Esophagus mucosa (tissue), 1 donor: ENCODE measurements at places on chromosomes 16 and 17.
A peak's percentile ranks its signal among the peaks of the same experiment; 100 is the strongest.

GRCh38 chr16:49414671-49415070 lies 41.1 kb downstream of the C16orf78 start:
- no peak for ATAC-seq

GRCh38 chr17:45277216-45277849 lies 15.4 kb upstream of the SPATA32 start:
- peak; percentile 71 for ATAC-seq

- no peak for ATAC-seq
Observed at GRCh38 chr17:76017481-76018339, 9.4 kb downstream of the EVPL start.

GRCh38 chr16:53518550-53519416 lies 15.8 kb upstream of the AKTIP start:
- peak; percentile 77 for ATAC-seq

GRCh38 chr16:85234310-85235204 lies 122.3 kb upstream of the CIBAR2 start:
- ATAC-seq: peak; percentile 13

DNA sequence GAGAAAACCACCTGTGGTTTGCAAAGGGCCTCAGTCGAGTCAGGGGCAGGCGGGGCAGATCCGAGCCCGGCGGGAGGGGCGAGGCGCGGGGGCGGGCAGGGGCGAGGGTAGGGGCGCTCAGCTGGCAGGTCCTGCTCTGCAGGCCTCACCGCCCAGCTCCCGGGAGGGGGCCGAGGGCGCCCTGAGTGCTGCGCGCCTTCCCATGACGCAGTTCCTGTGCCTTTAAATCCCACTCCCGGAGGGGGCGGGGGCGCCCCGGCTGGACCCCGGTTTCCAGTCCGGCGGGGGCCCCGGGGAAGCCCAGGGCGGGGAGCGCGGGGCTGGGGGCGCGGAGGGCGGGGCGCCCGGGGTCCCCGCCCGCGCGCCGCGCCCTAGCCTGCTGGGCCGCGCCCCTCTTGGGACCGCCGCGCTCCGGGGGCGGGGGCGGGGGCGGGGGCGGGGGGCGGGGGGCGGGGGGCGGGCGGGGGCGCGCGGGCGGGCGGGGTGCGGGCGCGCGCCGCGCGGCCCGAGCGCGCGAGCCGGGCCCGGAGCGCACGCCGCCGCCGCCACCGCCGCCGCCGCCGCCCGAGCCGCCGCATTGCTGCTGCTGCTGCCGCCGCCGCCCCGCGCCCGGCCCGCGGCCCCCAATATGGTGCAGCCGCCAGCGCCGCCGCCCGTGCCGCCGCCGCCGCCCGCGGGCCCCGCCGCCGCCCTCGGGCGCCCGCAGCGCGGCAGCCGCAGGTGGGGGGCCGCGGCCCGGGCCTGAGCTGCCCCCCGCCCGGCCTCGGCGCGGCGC lies at the start of gene JPH3:
JPH3 (plus strand) TSS at position 508 of the 775 bp plus-strand sequence. CDS start 639 bp downstream, outside the sequence.
- ATAC-seq: no peak

DNA sequence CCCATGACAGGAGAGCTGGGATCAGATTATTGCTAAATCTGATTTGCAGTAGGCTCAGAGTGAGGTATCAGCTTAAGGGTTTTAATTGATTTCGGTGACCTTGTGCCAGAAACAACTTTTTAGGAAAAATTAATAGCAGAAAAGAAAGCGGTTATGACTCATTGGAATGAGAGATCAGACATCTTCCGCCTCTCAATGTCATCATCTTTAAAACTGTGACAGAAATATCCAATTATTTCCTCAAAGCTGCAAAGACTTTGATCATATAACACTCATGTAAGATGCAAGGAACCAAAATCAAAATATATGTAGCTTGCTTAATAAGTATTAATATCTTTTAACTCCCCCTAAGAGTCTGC lies 190.1 kb upstream of the FOXF1 start:
- ATAC-seq: no peak

GRCh38 chr17:28115046-28115445 lies 72.6 kb downstream of the NLK start:
- no peak for ATAC-seq

DNA sequence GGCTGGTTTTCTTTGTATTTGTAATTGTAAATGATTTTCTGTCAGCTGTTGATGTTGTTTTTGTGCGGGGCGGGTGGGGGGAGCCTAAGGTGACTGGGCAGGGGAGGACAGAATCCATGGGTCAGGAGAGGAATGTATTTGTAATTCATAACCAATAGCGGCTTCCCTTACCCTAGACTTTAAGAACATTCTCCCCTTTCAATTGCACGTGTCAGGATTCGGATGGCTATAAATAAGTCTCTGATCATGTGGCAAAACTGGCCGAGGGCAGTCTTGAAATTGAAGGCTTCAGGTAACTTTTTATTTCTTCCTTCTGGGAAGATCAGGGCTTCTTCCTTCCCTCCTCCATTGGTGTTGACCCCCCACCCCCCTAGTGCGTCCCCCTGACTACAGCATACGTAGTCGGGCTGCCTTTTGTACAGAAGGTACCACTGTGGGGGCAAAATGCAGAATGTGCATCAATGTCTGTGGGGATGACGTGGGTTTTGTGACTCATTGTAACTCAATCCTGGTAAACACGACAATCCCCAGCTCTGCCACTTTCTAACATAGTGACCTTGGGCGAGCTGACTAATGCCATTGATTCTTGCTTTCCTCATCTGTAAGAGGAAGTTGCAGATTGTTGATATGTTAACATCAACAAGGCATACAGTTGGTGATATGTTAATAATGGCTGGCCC lies 16.2 kb downstream of the MARCHF10 start:
- peak; percentile 74 for ATAC-seq

- ATAC-seq: peak; percentile 21
Observed at GRCh38 chr16:4800290-4801041, 2.0 kb downstream of the ROGDI start.

DNA sequence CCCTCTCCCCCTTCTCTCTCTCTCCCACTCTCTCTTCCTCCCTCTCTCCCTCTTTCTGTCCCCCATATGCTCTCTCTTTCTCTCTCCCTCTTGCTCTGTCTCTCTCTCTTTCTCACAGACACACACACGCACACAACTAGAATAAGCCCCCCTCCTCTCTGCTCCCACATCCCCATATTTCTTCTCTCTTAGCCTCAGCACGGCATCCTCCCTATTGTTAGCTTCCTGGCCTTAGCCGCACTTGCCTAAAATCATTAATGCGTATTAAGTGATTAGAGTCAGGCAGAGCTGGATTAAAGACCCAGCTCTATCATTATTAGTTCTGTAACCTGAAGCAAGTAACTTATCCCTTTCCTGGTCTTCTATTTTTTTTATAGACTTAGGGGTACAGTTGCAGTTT lies 319.0 kb upstream of the C16orf82 start:
- ATAC-seq: no peak

DNA sequence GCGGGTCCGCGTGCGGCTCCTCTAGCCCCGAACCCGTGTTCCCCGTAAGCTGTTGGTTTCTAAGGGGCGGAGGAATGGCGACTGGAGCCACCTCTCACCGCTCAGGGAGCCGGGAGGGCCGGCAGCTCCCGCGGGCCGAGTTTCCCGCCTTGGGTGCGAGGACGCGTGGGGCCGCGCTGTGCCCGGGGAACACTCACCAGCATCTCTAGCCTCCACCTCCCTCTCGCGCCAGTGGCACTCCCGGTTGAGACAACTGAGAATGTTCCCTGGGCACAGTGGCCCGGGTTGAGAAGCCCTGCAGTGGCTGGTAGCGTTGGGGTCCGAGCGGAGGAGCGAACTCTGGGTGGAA lies 560 bp downstream of the TELO2 start:
- peak; percentile 29 for ATAC-seq

GRCh38 chr16:89361751-89362539 lies 128.4 kb downstream of the ANKRD11 start:
- peak; percentile 38 for ATAC-seq

DNA sequence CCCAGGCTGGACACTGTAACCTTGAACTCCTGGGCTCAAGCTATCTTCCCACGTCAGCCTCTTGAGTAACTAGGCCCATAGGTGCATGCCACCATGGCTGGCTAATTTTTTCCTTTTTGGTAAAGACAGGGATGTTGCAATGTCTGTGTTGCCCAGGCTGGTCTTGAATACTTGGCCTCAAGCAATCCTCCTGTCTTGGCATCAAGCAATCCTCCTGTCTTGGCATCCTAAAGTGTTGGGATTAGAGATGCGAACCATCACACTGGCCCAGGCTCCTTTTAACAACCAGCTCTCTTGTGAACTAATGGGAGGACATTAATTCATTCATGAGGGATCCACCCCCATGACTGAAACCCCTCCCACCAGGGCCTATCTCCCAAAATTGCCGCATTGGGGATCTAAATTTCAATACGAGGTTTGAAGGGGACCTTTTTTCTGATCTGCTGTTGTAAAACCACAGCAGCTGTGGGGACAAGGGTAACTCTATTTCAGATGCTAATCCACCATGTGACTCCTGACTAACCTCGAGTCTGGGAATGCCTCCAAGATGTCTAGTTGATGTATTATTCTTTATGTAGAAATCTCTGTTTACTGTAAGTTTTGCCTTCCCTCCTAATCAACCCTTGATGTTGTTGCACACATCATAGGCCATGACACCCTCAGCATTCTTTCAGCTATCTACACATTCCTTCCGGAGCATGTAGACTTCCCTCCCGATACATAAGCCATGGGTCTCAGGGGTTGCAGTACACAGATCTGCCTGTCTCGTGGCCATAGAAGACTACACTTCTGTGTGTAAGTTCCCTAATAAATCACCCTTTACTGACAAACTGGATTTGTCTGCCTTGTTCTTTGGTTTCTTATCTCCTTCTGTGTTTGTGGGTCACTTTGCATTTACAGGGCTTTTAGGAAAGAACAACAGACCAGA lies 37.6 kb downstream of the RNF112 start:
- ATAC-seq: peak; percentile 86

DNA sequence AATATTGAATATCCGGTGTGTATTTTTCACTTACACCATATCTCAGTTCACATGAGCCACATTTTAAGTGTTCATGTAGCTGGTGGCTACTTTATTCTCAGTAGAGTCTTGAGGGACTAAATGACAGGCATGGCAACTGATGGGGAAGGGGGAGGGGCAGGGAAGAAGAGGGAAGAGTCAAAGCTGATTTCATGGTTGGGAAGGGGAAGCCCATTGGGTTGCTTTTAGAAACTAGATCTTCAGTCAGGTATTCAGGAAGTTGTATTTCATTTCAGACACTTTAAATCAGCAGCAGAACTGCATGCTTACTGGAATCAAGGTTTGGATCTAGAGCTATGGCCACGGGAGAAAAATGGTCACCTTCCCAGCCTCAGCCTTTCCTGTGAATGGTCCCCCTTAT lies 2.9 kb upstream of the WIPI1 start:
- ATAC-seq: no peak

DNA sequence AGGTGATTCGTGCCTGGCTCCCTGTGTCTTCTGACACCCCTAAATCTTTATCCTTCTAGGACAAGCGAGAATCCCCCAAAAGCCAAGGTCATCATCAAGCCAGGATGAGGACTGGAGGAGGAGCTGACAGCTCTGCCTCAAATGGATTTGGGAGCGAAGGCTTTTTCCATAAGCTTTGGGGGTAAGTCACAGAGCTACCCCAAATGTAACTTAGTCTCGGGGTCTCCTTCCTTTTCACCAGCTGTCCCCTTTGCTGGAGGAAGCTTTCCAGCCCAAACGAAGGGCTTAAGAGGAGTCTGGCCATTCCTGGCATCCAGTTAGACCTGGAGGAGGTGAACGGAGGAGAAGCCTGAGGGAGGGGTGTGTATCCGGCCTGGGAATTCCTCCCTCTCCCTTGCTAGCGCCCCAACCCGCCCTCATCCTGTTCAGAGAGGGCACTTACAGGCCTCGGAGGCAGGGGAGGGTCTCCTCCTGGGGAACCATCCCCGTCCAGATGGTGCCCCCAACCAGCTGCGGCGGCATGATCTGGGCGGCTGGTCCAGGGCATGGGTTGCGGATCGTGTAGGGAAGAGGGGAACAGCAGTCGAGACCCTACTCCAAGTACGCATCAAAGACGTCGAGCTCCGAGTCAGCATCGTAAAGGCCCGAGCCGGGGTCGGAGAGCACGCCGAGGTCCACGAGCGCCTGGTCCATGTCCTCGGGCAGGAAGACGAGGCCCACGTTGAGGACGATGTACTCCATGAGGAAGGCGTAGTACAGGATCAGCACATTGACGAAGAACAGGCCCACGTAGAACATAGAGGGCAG lies 938 bp downstream of the DEXI start:
- no peak for ATAC-seq

DNA sequence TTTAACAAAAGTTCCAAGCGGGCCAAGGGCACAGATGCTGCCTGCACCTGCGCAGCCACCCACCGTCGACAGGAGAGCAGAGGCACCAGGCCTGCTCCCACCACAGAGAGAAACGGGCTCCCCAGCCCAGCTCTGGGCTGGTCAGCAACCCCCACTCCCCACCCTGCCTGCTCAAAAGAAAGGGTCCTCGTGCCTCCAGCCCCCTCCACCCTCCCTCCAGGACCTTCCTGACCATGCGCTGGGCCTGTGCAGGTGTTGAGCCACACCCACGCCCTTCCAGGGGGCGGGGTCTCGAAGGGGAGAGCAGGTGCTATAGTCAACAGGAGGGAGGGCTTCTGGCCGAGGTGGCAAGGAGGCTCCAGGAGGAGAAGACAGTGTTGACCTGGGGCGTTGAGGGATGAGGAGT lies 25.3 kb downstream of the ZNF778 start:
- ATAC-seq: no peak

- ATAC-seq: no peak
Observed at GRCh38 chr16:48542966-48543365, 67.0 kb downstream of the N4BP1 start.

GRCh38 chr16:88116121-88116520 lies 164.9 kb downstream of the BANP start:
- no peak for ATAC-seq

DNA sequence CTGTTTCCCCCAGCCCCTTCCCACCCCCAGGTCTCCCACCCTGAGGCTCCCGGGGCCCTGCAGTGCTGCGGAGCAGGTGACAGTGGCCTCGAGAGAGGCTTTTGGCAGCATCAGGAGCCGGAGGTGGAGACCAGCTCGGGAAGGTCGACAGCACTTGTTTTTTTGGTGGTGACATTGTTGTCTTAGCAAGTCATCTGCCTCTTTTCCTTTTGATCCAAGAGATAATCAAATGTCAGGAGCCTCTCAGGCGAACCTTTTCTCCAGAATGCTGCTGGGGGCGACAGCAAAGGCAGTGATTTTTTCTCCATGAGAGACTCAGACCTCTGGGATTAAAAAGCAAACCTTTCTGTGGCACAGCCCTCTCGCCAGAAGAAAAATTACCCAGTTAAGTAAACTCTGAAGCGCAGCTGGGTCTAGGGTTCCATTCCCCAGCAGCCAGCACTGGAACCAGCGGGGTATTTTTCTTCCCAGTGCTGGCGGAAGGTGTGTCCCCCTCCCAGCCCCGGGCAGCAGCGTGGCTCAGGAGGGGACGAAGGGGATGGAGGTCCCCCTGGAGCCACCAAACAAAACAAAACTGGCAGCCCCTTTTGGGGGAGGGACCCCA lies 37.2 kb downstream of the GRIN2C start:
- no peak for ATAC-seq

- peak; percentile 31 for ATAC-seq
Observed at GRCh38 chr17:36849871-36850348, 87.4 kb upstream of the LHX1 start.
